ENCODE measurements at places on chromosomes 12 and 14.
A peak's percentile ranks its signal among the peaks of the same experiment; 100 is the strongest.

- DNase-seq, result no peak
Observed at GRCh38 chr12:70248876-70249275, 5.6 kb downstream of the CNOT2 start.

GRCh38 chr14:24430682-24431568, 1.2 kb downstream of the KHNYN start:
- DNase-seq, result peak; percentile 87

DNA sequence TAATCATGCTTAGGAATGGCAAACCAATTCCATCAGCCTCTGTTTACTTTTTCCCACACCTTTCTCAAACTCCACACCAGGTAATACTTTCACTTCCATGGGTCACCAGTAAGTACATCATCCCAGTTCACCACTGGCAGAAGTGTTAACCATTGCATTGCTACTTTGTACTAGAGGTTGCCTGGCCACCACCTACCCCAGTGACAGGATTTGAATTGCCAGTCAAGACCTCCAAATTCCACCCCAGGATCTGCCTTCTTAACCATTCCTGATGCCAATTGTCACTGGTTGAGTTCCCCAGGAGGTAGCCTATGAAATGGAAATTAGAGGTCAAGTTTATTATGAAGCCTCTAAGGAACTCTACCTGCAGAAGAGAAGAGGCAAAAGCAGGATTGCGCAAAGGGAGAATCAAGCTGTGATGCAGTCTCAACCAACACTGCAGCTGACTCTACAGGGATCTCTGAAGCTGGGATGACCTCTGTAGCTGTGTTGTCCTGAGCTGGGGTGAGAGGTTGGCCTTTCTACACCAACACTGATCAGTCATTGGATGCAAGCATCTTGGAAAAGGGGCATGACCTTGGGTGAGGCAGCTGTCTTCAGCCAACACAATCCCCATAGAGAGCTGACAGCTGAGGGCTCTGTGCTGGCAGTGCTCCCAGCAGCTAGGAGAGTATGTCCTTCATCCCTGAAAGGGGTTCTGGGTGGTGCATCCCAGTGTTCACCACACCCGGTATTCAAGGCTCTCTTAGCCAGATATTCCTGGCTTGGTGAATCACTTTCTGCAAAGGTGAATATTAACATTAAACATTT, 37.0 kb upstream of the HMGA2 start:
- no peak for DNase-seq

- DNase-seq, result peak; percentile 16
Observed at GRCh38 chr14:79904497-79904896, 306.8 kb downstream of the DIO2 start.

DNA sequence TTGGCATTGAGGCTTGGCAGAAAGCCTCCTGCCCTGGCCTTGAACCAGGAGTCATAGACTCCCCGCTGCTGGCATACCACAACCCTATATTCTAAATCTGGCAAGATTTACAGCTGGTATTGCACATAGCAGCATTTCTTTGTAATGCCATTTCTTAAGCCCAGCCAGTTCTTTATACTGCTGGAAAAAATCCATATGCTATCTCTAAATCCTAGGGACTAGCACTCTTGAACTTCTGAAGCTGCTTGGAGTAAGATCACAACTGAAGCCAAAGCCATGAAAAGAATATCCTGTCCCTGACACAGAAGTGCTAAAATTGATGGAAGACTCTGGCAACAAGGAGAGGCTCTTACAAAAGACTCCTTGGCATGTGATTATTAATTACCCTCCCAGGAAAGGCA, 89.3 kb downstream of the KCNC2 start:
- peak; percentile 98 for DNase-seq

GRCh38 chr12:113263431-113263963, 42.2 kb downstream of the TPCN1 start:
- DNase-seq, result no peak

DNA sequence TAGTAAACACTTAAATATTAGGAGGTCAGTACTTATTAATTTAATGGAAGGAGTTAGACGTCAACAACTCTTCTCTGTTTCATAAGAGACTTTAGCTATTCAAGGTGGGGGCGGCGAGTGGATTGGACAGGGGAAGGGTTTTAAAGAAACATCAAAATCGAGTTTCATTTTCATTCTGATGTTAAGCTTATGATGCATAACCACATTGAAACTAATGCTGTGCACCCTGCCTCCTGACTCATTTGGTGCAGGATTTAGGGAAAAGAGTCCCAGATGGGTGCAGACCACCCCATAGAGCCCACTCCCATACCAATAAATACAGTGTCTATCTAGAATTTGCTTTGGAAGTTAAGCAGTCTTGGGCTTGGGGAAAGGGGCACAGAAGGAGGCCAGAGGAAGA, 7.4 kb downstream of the ZBTB39 start:
- DNase-seq, result no peak

- peak; percentile 28 for DNase-seq
Observed at GRCh38 chr14:38357557-38357956, 101.7 kb upstream of the CLEC14A start.

- DNase-seq, result peak; percentile 3
Observed at GRCh38 chr12:96811083-96811482, 96.0 kb upstream of the NEDD1 start.

GRCh38 chr14:85125291-85125670, 404.7 kb upstream of the FLRT2 start:
- peak; percentile 58 for DNase-seq

- DNase-seq, result no peak
Observed at GRCh38 chr14:77853919-77854318, 54.0 kb downstream of the ADCK1 start.

DNA sequence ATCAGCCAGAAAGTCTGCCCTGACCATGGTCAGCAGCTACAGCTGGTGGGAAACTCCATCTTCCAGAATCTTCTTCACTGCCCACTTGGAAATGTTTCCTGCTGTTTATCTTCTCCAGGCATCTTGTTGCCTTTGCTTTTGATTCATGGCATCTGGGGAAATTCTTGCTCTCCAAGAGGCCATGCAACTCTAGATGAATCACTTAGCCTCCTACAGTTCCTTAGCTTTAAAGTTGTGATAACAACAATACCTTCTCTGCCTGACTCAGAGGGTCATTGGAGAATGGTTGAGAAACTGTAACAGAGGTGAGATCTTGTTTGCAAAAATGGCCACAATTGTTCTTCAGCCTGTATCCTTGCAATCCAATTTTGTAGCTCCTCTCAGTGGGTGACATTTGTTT, 121.0 kb upstream of the VRK1 start:
- peak; percentile 7 for DNase-seq

DNA sequence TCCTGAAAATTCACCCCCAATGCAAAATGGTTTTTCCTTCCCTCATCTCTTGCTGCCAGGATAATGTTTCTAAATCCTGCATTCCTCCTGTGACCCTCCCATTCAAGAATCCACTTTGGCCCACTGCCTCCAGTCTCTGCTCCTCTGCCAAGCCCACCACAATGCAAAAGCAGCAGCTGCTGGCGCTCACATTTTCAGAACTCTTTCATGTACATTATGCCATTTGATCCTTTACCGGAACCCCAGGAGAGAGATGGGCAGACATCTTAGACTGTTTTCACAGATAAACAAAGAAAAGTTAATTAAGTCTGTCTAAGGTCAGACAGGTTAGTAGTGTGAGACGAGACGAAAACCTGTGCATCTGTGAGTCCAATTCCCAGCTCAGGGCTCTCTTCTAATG, 12.9 kb downstream of the LRIG3 start:
- no peak for DNase-seq

DNA sequence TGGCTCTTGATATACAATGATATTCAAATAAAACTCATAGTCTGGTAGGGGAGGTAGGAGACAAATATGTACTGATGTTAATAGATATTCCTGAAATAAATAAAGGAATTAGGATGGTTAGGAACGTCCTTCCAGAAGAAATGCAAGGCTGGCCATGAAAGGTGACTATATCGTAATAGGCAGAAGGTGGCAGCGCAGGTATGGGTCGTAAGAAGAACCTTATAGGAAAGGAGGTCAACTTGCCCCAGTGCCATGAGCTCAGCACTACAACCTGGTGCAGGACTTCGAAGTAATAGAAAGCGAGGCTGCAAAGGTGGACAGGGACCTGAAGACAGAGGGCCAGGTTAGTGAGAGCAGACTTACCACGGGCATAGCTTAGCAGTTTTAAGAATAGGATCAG, 55.3 kb upstream of the FGD4 start:
- DNase-seq, result no peak

GRCh38 chr14:61321385-61322010, at the start of gene PRKCH:
TSS of gene PRKCH (plus strand) at chr14:61321579. CDS start at chr14:61322102, 523 bp downstream.
- DNase-seq, result peak; percentile 65

- DNase-seq, result no peak
Observed at GRCh38 chr12:113970211-113970610, 4.1 kb upstream of the RBM19 start.

GRCh38 chr12:124837249-124837897, 26.3 kb downstream of the SCARB1 start:
- no peak for DNase-seq

GRCh38 chr12:132085291-132085635, 58.9 kb downstream of the DDX51 start:
- DNase-seq, result peak; percentile 8

GRCh38 chr14:59638885-59639284, 62.3 kb upstream of the CCDC175 start:
- no peak for DNase-seq

GRCh38 chr12:78240827-78241226, 410.1 kb downstream of the NAV3 start:
- DNase-seq, result no peak

DNA sequence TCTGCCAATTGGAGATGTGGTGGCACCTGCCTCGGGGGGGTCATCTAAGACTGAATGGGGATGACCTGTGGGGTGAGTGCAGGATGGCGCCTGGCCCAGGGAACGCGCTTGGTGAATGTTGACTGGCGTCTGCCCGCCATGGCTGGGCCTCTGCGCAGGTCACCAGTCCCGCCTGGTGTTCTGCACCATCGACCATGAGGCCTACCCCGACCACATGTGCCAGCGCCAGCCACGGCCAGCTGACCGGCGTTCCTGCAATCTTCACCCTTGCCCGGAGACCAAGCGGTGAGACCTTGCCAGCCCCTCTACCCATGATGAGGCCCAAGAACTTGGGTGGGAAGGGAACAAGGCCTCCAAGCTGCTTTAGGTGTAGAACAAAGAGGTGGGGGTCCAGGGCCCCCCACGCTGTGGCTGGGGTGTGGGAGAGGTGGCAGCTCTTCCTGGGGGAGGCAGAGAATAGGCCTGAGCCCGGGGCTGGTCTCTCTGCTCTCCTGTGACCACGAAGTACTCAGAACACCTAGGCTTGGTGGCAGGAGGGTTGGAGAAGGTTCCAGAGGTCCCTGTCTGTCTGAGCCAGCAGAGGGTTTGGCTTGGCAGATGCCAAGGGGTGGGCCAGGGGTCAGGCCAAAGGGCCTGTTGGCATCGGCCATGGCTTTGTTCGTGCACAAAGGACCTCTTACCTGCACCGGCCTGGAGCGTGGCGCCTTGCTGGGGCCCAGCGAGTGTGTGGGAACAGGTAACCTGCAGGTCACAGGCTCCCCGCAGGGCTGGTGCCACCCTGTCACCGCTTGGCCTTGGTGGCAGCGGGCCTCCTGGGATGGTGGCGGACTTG, 15.4 kb downstream of the PAPLN start:
- DNase-seq, result no peak

All from umbilical cord (tissue), 2 donors.